ENCODE measurements at places on chromosomes 4 and X.

DNA sequence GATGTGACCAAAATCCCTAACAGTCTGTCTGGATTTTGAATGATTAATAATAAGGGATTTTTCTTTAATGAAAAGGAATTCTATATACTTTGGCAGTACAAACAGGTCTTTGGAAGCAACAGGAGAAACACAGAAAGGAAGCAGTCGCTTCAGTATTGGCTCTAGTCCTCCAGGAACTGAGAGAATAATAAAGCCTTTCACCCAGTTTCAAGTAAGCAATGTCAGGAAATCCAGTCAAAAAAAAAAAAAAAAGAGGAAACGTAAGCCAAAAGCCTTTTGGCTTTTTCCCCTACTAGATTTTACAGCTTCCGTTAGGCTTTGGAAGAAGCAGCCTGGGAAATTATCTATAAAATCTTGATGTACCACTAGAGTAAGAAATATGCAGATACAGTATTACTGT, 61.7 kb upstream of the HDAC8 start:
- DNase-seq: no peak

GRCh38 chr4:142696334-142697122, 149.6 kb downstream of the INPP4B start:
- no peak for DNase-seq

- no peak for DNase-seq
Measured at GRCh38 chrX:46710927-46711623, 47.8 kb downstream of the SLC9A7 start.

GRCh38 chr4:12399781-12400180, 971.1 kb upstream of the HS3ST1 start:
- peak; percentile 19 for DNase-seq

GRCh38 chr4:2141762-2142451, 82.8 kb downstream of the NAT8L start:
- DNase-seq: no peak

GRCh38 chr4:36417146-36417545, 135.7 kb downstream of the DTHD1 start:
- DNase-seq: no peak

GRCh38 chr4:136106753-136107152, 1425.5 kb downstream of the PCDH18 start:
- DNase-seq: no peak

- DNase-seq: no peak
Measured at GRCh38 chr4:110614173-110614963, 8.5 kb downstream of the PITX2 start.

DNA sequence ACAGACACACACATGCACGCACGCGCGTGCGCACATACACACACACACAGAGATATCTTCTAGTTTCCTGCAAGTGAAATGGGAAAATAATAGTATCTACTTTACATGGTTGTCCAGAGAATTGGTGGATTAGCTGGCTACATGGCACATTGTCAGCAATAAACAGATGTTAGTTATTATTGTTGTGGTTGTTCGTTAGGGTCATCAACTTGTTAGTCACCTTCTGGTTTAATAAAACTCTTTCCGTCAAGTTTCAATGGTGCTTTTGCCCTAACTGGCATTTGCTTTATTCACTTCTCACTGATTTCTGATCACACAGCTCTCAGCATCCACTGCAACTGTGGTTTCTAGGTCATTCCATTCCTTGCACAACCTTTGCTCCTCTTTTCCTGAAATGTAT, 25.4 kb upstream of the RASL11B start:
- DNase-seq: peak; percentile 27

GRCh38 chr4:94961420-94961819, 203.7 kb downstream of the BMPR1B start:
- no peak for DNase-seq

DNA sequence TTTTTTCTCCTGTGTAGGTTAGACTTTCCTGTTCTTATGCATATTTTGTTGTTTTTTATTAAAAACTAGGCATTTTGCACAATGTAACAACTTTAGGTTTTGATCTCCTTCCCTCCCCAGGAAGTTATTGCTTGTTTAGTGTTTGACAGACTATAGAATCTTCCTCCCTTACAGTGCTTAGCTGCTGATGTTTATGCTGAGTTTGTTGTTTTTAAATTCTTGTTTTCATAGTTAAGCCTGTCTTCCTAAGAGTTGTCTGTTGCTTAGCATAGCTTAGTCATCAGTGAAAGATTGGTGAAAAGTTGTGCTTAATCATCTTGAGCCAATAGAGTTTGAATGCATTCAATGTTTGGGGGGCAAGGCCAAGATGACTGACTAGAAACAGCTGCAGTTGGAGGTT, 157.5 kb downstream of the NKX6-1 start:
- no peak for DNase-seq

DNA sequence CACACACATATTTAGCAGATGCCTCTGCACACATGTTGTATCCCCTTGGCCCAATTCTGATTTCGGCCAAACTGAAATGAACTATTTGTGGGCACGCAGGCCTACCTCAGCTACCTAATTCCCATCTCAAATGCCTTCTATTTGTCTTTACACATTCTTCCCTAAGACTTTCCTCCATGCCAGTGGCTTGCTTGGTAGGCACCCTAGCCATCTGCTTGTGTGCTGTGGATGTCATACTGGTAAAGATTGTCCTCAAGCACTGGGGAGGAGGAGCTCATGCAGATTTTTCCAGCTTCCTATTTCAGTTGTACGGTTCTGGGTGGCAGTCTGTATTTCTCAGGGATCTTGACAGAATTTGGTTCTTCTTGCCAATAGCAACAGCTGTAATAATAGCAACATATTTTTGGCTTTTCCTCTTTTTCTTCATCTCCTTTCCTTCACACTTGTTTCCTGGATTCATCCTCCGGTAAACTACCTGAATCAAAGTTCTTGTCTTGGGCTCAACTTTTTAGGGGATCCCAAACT, 514.3 kb downstream of the ADGRL3 start:
- DNase-seq: no peak

GRCh38 chr4:66640233-66640990, 904.9 kb downstream of the CENPC start:
- DNase-seq: no peak

DNA sequence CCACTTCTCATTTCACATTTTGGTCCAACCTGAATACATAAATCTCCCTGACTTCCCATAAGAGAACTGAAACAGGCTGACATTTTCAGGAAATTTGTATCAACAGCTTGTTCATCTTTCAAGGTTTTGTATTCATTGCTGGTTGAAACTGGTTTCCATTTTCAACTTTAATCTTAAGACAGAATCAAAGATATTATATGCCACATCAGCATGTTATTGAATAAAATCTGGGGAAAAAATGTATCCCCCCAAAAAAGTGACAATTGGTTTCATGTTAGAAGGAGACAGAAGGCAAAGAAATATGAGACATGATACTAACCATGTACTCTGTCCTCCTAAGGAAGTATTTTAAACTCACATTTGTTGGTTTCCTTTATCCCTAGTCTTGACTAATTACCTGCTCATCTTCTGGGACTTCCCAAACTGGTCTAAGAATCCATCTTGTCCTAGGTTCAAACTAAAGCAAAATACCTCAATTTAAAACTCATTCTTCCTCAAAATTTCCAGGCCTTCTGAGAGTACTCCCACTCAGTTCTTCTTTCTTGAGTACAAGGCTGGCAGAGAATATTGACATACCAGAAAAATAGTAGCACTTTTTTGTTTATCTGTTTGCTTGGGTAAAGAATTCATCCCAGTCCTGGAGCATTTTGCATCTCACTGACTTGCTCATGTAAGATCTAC, 3.1 kb upstream of the ANTXR2 start:
- DNase-seq: no peak

GRCh38 chr4:15381806-15382338, 46.0 kb upstream of the C1QTNF7 start:
- no peak for DNase-seq

DNA sequence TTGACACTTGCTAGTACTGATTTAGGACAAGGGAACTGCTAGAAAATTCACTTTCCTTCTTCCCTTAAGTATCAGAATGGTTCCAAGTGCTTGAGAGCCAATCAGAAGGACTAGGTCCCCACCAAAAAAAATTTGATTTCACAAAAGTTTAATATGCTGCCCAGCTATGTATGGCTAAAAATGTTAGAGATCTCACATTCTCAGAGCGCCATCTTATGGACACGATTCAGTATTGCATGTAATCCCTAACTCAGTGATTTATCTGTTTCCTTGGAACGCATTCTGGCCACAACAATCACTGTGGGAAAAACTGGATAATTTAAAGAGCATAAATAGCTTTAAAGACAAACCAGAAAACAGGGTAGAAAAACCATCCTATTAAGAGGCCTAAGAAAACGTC, 255.1 kb upstream of the GPC4 start:
- peak; percentile 48 for DNase-seq

GRCh38 chrX:16785247-16786138, 773 bp upstream of the TXLNG start:
- DNase-seq: no peak

DNA sequence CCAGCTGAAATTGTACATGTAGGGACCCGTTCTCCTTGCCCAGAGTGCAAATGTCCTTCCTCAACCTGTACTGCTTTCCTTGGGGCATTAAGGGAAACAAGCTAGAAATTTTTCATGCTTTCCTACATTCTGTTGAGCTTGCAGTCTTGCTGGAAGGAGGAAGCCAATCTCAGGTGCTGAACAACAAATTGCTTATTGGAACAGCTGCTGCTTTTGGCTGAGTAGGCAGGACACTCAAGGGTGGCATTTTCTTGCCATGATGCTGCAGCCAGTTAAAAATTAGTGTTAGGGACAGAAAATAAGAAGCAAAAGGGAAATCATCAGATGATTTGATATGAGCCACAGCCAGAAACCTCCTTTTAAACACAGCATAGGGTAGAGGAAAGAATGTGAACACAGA, 223.7 kb downstream of the QDPR start:
- no peak for DNase-seq

DNA sequence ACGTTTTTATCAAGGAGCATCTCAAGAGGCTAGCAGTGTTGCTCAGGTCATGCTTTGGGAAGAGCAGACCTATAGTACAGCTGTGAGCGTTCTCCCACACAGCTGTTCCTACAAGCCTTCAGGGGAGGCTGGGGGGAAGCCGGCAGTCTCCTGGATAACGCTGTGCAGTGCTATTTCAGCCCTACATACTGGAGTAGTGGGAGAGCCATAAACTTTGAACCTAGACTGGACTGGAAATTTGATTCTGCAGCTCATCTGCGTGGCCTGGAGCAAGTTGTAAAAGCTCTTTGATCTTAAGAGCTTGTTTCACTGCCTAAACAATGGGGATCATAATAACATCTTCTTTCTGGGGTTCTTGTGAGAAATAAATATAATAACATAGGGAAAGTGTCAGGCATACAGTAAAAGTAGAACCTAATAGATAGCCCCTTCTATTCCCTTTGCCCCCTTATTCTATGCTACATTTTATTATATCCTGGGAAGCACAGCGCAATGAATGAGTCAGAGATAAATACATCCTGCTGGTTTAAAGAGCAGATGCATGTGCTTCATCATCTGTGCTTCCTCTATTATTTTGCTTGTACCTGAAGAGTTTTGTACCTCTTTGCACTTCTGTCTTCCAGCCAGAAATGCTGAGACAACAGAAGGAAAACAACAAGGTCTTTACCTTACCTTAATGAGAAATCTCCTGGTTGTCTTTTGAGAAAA, 14.7 kb upstream of the AMBN start:
- DNase-seq: no peak

GRCh38 chrX:39171686-39172085, 370.4 kb downstream of the MID1IP1 start:
- DNase-seq: no peak

DNA sequence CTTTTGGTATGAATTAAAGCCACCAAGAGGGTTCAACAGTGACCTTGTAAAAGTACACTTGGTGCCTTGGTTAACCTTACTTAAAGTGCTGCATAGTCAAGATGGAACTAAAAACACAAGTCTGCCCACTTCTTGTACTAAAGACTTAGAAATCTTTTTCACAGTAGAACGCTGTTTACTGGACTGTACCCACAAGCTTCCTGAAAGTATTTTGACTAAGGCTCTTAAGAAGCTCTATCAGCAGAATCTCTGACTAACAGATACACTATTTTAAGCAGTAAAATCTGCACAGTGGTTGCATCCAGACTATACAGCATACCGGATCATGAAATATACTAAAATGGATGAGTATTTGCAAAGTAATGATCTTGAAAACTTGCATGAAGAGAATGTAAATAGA, 7.2 kb downstream of the RAB28 start:
- peak; percentile 61 for DNase-seq

DNA sequence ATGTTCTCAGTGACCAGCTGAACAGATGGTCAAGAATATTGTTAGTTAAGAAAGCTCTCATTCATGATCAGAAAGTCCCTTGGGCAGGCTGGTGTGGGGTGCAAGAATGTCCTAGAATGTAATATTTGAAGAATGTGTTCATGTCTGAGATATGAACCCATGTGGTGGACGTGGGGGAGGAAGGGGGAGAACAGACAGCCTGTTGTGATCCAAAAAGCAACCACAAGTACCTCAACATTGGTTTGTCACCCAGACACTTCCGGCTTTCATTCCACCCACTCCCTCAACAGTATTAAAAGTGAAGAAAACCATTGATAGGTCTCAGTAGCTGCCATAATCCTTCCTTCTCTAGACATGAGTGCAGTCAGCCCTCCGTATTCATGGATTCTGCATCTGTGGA, 82.2 kb downstream of the MAML3 start:
- no peak for DNase-seq

DNA sequence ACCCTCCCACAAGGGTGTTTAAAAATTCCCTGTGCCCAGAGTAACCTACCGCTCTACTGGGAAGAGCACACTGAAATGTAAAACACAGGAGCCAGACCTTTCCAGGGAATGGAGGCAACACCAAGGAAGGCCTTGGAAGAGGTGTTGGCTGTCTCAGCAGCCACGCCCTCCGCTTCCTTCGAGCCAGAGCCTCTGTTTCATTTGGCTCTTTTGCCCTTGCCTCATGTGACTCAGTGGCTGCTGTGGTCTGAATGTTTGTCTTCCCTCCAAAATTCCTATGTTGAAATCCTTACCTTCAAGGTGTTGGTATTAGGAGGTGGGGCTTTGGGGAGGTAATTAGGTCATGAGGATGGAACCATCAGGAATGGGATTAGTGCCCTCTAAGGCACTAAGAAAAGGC, 11.3 kb downstream of the SCD5 start:
- no peak for DNase-seq

- DNase-seq: no peak
Measured at GRCh38 chrX:100120956-100121355, 289.1 kb downstream of the PCDH19 start.

DNA sequence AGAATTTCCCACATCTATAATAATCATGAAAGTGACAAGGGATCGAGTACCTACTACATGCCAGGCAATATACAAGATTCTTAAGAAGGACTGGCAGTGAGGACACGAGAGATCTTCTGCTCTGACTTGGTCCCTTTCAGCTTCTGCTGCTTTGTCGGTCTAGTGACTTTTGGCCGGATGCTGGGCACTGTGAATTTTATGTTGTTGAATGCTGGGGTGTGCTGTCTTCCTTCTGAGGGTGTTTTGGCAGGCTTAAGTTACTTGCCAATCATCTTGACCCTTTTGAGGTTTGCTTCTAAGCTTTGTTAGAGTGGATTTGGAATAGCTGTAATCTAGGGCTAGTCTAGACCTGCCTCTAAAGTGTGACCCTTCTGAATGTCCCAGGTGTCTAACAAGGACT, 23.5 kb downstream of the NAT8L start:
- DNase-seq: no peak
